ENCODE measurements at places on chromosomes 6 and 20.
A peak's percentile ranks its signal among the peaks of the same experiment; 100 is the strongest.

- DNase-seq = no peak
Observed at GRCh38 chr6:164227952-164228522, 813.5 kb downstream of the QKI start.

GRCh38 chr20:58888521-58889333 is 36.2 kb downstream of the GNAS start:
- peak; percentile 80 for DNase-seq

DNA sequence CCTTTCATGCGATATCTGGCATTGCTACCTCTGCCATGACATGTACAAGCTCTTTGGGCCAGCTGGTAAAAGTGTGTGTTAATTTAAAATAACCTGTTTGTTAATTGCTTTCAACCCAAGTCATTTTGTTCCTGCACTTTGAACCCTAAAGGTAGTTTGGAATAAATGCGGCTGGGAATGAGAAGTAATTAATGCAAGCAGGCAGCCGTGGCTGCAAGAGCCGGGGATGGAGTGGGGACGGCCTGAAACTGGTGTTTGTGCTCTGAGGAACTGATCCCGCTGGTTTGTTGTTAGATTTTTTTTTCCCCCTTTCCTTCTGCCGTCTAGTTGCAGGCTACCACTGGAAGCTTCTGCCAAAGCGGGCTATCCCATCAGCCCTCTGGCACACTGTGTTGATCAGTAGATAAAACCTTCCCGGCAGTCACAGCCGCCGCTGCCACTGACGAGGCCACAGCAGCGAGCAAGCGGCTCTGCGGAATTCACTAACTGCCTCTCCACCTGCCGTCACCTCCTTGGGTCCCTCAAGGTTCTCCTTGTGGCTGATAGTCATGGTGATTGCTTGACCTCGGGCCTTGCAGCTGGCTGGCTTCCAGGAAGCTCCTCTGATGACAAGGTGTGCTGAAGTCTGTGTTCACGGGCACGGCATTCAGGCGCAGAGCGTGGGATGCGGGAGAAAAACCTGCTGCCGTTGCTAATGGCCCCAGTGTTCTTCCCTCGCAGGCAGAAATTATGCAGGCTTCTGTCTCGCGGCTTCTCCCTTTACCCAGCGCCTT is 315.9 kb downstream of the TFAP2A start:
- DNase-seq = peak; percentile 47

- DNase-seq = peak; percentile 80
Observed at GRCh38 chr6:28489366-28490204, 26.0 kb downstream of the GPX6 start.

- no peak for DNase-seq
Observed at GRCh38 chr6:98832284-98833056, 1.9 kb upstream of the POU3F2 start.

DNA sequence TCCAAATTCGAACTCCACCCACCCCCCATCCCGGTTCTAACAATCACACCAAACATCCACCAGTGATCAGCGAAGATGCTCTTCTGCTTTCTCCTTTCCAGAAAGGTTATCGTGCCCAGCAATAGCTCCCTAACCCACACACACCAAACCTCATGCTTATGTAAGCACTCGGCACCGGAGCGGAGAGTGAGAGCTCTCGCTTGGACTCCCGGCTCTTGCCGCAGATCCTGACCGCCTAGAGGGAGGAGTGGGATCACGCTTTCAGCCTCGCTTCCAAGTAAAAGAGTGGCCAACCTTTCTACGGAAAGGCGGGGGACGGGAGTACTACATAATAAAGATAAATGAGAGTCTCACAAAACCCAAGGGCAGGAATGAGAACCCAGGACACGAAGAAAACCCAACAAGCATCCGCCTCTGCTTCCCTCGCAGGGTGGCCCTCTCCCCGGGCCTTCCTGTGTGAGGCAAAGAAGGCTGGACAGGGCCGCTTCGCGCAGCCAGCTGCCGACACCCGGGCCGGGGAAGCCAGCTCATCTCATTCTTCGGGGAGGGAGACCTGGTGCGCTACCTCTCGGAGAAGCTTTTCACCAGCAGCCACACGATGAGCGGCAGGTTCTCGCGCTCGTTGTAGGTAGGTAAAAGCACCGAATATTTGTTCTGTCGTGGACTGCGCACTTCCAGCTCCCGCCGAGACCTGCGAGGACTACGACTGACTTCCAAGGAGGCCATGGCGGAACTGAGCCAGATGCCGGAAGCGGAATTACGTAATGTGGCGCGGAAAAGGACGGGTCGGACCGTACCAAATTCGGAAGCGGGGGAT is at the start of gene DPM1:
TSS of gene DPM1 (minus strand) at position 735 of the 817 bp plus-strand sequence. CDS start at position 726, 9 bp downstream.
- peak; percentile 87 for DNase-seq

GRCh38 chr6:16973545-16974386 is 128.1 kb upstream of the STMND1 start:
- no peak for DNase-seq

DNA sequence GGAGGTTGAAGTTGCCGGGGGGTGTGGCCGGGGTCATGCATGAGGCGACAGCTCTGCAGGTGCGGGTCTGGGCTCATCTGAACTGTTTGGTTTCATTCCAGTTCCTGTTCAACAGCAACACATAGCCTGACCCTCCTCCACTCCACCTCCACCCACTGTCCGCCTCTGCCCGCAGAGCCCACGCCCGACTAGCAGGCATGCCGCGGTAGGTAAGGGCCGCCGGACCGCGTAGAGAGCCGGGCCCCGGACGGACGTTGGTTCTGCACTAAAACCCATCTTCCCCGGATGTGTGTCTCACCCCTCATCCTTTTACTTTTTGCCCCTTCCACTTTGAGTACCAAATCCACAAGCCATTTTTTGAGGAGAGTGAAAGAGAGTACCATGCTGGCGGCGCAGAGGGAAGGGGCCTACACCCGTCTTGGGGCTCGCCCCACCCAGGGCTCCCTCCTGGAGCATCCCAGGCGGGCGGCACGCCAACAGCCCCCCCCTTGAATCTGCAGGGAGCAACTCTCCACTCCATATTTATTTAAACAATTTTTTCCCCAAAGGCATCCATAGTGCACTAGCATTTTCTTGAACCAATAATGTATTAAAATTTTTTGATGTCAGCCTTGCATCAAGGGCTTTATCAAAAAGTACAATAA is 72.5 kb downstream of the PTPN1 start:
- no peak for DNase-seq

GRCh38 chr6:146673069-146673468 is 74.3 kb downstream of the ADGB start:
- DNase-seq = no peak

DNA sequence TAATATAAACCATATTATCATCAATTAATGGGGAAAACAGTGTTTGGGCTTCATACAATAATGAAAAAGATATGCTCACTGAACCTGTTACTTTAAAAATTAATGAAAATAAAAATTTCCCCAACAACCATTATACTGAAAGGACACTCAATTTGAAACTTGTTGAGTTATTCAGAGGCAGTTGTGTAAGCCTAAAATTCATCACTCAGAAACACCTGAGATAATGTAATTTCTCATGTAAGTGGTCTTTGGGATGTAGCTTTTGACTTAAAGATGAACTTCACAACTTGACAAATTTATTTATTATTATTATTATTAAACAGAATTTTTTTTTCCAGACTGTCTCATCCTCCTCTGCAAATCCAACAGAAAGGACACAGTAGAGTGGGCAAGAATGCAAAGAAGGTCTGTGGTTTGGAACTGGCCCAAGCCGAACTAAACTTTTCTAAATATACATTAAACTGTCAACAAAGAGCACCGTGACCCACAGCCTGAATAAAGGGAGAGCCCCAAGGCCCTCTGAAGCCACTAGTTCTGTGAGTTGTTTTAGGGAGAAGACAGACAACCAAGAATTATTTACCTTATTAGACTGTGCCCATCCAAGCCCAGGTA is 32.2 kb upstream of the HEY2 start:
- DNase-seq = peak; percentile 33

GRCh38 chr6:35775031-35775430 is 1.4 kb upstream of the CLPSL2 start:
- no peak for DNase-seq

GRCh38 chr20:37276494-37277252 is 12.8 kb upstream of the MANBAL start:
- no peak for DNase-seq

DNA sequence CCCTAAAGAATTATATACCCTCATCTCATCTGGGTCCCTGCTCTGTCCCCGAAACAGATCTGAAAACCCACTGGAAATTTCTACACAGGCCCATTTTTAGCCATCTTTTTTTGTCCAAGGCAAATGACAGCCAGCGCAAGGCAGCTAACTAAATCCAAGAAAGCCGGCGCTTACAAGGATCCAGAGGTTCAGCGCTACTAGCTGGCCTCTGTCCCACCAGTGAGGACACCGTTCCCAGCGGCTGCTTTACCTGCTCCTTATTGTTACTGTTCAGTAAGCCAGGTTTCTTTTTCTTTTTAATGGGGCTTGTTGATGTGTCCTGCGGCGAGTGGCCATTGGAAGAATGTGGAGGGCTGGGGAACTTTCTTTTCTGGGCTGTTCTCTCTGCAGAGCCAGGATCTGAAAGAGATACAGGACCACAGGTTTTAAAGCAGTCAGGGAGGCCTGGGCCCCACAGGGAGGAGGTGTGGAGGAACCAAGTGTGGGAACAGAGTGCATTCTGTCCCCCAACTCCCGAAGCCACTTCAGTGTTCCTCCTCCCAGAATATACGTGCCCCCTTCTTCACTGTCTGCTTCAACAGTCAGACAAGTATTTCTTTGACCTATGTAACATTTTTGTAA is 46.6 kb downstream of the ZMYND8 start:
- no peak for DNase-seq

DNA sequence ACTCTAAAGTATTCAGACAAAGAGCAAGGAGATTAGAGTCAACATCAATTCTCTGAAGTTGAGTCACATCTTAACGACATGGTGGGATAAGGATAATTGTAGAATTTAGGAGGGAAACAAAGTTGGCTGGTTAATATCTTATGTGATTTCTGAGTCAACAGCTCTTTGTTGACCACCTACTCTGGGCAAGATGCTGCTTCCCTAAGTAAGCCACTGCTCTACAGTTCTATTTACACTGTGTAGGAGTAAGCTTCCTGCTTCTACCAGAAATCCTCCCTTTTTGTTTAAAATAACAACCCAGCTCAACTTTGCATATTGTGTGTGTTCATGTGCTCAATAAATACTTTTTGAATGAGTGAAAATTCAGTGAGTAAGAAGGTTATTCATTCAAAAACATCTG is 3.1 kb downstream of the HS3ST5 start:
- no peak for DNase-seq

DNA sequence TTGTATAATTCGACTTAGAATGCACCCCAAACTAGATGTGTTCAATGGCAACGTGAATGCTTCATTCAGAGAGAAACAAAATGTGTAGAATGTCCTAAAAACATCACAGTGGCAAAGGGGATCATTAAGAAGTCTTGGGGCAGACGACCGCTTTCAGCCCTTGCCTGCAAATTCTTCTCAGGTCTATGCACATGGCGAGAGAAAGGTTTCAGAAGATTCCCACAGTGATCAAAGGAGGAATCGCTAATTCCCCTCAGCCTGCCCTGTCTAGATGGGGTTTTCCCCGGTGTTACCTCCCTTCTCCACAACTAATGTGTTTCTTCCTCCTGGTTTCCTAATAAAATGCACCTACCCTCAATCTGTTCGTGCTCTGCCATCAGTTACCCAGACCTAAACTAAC is 13.3 kb upstream of the NHSL1 start:
- DNase-seq = no peak

DNA sequence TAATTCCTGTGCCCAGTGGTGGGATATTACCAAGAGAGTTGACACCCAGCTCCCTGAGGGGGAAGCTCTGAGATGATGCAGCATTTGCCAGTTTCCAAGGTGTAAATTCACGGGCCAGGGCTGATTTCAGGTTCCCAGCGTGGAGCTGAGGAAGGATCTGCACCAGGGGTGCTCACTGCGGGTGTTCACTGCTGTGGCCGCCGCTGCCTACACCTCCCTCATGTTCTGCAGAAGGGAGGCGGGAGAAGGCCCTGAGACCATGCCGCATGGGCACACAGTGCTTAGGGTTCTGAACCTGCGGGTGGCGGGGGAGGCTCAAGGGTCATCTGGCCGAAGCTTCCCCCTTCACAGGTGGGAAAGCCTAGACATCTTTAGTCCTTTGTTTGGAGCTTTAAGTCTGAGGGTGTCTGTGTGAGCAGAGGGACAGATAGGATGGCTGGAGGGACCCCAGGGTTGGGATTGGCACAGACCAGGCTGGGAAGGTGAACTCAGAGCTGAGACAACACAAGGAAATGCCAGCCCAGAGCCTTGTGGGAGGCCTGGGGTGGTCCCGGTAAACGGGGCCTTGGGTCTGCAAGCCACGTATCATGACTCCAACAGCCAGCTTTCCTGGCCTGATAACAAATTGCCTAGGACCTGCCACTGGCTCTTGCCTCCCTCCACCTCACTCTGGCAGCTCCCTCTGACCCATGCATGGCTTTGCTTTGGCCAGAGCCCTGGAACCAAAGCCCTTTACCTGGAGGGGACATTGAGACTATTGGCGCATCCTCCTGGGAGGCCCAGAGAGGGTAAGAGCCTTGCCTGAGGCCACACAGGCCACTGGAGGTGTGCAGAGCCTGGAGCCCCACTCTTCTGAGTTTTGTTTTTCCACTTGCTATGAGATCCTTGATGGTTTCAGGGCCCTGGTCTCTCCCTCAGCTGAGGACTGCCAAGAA is 40.4 kb downstream of the SYNJ2 start:
- no peak for DNase-seq

GRCh38 chr6:90572856-90573255 is 14.0 kb downstream of the MAP3K7 start:
- no peak for DNase-seq

DNA sequence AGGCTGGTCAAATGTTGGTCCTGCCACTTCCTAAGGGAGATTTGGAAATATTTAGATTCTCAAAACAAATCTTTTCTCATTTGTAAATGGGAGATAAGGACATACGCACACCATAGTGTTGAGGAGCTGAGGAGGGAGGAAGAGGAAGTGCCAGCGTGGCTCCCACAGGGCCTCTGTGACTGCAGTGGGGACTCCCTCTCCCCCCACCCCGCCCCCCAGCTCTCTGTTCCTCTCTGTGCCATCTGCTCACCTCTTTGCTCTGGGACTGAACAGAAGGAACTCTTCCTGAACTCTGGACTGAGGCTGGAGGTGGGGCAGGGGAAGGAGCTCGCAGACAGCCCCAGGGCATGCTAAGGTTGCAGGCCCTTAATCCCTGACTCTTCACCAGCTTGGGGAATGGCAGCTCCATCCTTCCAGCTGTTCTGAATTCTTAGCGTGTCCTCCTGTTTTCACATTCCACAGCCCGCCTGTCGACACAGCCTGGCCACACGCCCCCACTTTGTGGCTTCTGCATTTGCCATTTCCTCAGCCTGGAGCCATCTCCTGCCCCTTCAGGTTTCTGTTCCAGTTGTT is 11.4 kb downstream of the DDX27 start:
- no peak for DNase-seq

DNA sequence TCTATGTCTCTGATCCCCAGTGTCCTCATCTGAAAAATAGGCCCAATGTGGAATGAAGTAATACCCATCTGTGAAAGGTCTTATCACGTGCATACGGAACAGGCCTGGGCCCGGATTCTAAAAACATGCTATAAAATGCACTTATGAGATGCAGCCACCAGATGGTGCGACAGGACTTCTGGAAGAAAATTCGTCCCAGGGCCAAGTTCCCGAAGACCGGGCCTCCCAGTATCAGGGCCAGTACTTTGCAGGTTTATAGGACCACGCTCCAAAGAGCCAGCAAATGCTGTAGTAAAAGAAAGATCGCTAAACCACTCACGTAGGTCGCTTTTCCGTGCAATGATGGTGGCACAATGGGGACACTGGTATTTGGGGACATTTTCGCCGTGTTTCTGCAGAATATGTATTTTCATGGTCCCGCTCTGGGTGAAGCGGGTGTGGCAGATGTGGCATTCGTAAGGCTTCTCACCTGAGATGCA is 10.6 kb downstream of the CTCFL start:
- peak; percentile 56 for DNase-seq

GRCh38 chr20:13251904-13252297 is 30.8 kb downstream of the ISM1 start:
- DNase-seq = no peak

- DNase-seq = no peak
Observed at GRCh38 chr6:80690551-80691131, 584.2 kb downstream of the BCKDHB start.

Measured in PC-9 (cell line).